Keratinocyte (primary cell): ENCODE measurements at places on chromosomes 7 and 10. TPM values are rescaled to one million over a fixed set of nuclear protein-coding genes. Genes with fewer than 3 reads are reported as not detected.

GRCh38 chr7:20305726-20306125 lies 25.0 kb upstream of the ITGB8 start:
- no peaks in the 10 kb centered on the region for H3K36me3 ChIP-seq
- no peak overlapping the region for H3K4me3 ChIP-seq
- no peak overlapping the region for H3K27ac ChIP-seq
- no peaks in the 10 kb centered on the region for H3K27me3 ChIP-seq
- H3K4me1 ChIP-seq: peaks cover 5% of the 10 kb centered on the region

- H3K27ac ChIP-seq: no peak overlapping the region
- no peak overlapping the region for H3K4me3 ChIP-seq
- no peaks in the 10 kb centered on the region for H3K27me3 ChIP-seq
- H3K36me3 ChIP-seq: peaks cover 2% of the 10 kb centered on the region
- H3K4me1 ChIP-seq: peaks cover 3% of the 10 kb centered on the region
Measured at GRCh38 chr10:84429926-84430520, 101.6 kb downstream of the CCSER2 start.

DNA sequence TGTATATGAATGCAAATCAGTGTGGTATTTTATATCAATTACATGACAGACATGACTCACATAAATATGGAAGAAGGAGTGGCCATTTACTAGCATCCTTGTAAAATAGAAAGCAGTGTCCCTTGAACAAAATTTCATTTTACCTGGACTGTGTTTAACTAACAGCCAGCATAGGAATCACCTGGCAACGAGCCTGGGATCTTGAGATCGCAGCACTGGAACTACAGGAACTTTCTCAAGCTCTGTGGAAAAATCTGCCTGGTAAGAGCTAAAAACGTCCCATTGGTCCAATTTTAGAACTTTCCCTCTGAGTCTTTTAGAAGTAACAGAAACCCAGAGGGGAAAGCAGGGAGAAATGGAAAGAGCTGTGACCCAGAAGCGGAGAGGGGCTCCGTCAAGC lies 68.9 kb upstream of the AMPH start:
- H3K4me1 ChIP-seq: no peaks in the 10 kb centered on the region
- no peak overlapping the region for H3K4me3 ChIP-seq
- H3K36me3 ChIP-seq: no peaks in the 10 kb centered on the region
- H3K27me3 ChIP-seq: no peaks in the 10 kb centered on the region
- H3K27ac ChIP-seq: no peak overlapping the region

HKDC1 gene
- polyA plus RNA-seq: 0.33 to 0.37 TPM (median 0.36 TPM) in 3 replicates

DNA sequence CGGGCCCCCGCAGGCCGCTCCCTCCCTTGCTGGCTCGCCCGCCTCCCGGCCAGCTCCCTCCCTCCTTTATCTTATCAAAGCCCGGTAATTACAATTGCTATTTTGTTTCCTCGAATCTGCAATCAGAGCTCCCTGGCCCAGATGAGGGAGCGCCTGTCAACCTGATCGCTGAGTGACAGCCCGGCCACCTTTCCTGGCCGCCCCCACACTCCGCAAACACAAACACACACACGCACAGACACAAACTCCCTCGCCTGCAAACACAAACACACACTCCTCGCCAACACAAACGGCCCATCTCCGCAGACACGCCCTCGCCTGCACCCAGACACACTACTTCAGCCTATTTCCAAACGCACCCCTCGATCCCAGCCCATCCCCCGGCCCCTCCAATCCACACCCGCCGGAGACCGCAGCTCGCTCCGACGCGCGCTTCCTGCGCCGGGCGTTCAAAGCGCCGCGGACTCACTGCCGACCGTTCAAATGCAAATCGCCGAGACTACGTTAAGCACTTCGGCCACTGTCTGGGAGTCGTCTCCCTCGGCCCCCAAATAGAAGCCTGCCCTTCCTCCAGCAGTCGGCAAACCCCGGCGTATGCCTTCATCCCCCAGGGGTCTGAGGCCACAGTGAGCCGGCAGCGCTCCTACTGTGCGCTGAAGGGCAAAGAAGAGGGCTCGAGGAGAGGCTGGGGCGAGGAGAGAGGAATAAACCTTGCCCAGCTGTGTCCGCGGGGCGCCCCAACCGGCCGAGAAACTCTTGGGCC lies 3.0 kb upstream of the FGF8 start:
- DNase-seq: no peak
- H3K4me3 ChIP-seq: peak overlapping the region; percentile 56
- H3K36me3 ChIP-seq: peaks cover 10% of the 10 kb centered on the region
- H3K4me1 ChIP-seq: peaks cover 46% of the 10 kb centered on the region
- H3K27me3 ChIP-seq: peaks cover 39% of the 10 kb centered on the region
- H3K27ac ChIP-seq: no peak overlapping the region

DNA sequence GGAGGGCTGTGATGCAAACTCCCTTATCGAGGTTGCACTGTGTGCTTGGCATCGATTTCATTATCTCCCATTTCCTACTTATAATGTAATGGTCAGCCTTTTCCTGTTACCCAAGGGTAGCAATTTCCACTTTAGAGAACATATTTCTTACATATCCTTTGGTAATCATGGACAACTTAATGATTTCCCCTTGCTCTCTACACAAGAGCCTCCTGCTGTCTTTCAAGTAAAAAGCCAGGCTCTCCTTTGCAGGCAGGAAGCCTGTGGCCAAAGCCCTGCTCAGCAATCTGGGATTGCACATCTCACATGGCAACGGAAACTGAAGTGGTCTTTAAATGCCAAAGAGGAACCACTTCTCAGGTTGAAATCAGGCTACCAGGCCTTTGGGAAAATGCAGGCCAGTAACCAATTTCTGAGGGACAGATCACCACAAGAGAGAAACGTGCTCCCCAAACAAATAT lies 86.7 kb upstream of the IKZF1 start:
- no peaks in the 10 kb centered on the region for H3K4me1 ChIP-seq
- no peaks in the 10 kb centered on the region for H3K27me3 ChIP-seq
- H3K4me3 ChIP-seq: no peak overlapping the region

GRCh38 chr10:62643606-62644587 lies 160.6 kb upstream of the ADO start:
- H3K27ac ChIP-seq: no peak overlapping the region
- no peaks in the 10 kb centered on the region for H3K36me3 ChIP-seq
- no peak for DNase-seq
- no peak overlapping the region for H3K4me3 ChIP-seq
- H3K27me3 ChIP-seq: no peaks in the 10 kb centered on the region

C7orf57 gene
- 0.22 to 0.60 TPM (median 0.39 TPM) in 3 replicates for polyA plus RNA-seq

DNA sequence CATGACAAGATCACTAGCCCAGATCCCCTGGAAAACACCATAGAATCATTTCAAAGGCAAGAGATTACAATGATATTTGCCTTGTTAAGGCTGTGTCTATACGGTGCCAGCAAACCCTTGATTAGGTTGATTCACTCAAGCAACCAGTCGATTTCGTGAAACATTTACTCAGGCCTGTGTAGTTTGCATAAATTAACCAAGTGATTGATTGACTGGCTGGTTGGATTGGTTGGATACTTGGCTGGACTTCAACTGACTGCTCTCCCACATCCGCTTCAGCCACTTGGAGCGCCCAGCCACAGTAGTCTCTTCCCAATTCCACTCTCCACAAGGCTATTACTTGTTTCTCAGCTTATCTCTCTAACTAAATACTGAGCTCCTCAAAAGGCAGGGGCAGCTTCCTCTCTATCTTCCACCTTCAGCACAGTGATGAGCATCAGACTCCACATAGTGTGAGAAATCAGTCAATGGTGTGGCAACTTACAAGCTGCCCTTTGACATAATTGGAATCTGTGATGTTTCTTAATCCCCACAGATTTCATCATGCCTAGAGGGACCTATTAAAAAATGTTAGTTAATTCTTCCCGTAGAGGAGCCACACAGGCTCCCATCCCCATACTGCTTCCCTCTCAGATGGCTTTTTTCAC lies 217.4 kb downstream of the GRM8 start:
- H3K4me1 ChIP-seq: no peaks in the 10 kb centered on the region
- no peak for DNase-seq
- H3K4me3 ChIP-seq: no peak overlapping the region
- no peaks in the 10 kb centered on the region for H3K27me3 ChIP-seq

IFIT3 gene
- 30.2 to 83.1 TPM (median 42.6 TPM) in 3 replicates for polyA plus RNA-seq

DNA sequence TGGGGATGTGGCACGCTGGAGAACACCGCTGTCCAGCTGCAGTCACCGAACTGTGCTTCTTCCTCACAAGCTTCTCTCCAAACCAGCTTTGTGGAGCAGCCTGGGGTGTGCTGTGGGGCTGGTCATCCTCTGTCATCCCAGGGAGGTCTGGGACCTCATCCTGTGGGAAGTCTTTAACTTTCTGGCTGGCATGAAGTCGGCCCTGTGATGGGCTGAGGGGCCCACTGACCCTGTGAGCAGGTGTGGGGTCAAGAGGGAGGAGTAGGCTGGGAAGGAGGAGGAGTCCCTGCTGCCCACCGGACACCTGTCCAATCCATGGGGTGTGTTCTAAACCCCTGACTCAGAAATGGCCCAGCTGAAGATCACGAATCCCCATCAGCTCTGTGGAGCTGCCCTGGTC lies 136.2 kb upstream of the SHH start:
- H3K27me3 ChIP-seq: no peaks in the 10 kb centered on the region
- no peak for DNase-seq

NOLC1 gene
- 76.2 to 195 TPM (median 126 TPM) in 3 replicates for polyA plus RNA-seq

DNA sequence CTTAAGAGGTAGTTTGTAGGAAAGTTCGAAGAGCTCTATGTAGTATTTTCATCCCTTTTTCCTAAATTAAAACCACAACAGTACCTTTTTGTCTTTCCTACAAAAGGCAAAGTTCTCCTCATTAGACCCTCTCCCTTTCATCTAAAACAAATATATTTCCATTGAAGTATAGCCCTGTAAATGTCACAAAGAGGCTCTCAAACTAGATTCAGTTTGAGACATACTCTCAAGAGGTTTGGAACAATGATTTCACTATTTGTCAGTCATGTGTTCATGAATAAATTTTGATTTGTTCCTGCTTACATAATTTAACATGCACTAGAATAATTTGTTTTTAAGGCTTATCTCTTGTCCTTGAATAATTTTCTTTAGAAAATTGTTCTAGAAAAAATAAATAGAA lies 12.2 kb downstream of the TAS2R16 start:
- H3K4me3 ChIP-seq: no peak overlapping the region
- no peaks in the 10 kb centered on the region for H3K36me3 ChIP-seq
- no peak for DNase-seq
- no peaks in the 10 kb centered on the region for H3K4me1 ChIP-seq
- H3K27me3 ChIP-seq: no peaks in the 10 kb centered on the region

DNA sequence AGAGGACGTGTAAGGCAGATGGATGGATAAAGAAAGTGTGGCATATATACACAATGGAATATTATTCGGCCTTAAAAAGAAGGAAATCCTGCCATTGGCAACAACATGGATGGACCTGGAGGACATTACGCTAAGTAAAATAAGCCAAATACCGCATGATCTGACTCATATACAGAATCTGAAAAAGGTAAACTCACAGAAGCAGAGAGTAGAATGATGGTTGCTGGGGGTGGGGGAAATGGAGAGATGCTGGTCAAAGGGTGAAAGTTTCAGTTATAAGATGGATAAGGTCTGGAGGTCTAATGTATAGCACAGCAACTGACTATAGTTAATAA lies 36.3 kb downstream of the AFAP1L2 start:
- no peaks in the 10 kb centered on the region for H3K27me3 ChIP-seq
- DNase-seq: no peak
- peaks cover 28% of the 10 kb centered on the region for H3K4me1 ChIP-seq

DNA sequence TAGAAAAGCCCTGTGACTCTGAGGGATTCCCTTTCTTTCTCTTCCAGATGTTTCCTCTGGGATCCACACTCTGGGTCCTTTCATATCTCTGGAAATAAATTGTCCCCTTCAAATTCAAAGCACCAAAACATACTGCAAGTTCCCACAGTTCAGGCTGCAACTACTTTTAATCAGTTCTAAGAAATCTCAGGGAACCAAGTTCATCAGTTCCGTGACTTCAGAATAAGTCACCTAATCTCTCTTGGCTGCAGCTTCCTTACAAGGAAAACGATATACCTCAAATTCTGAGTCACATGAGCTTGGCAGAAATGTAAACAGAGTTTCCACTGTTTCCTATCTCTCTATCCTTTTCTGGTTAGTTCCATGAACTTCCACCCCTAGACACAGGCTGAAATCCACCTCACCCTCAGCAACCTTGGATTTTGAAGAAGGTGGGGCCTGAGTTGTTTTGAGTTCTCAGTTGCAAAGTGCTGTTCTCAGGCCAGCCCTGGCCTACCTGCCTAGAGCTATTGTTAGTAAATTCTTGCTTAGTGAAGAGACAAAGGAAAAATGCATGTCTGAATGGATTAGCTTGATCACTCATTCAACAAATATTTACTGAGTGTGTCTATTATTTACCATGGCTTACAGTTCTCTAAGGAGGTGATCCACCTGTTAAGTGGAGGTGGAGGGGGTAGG lies 59.3 kb upstream of the IL6 start:
- peak; percentile 72 for DNase-seq
- no peak overlapping the region for H3K4me3 ChIP-seq
- peaks cover 39% of the 10 kb centered on the region for H3K4me1 ChIP-seq
- no peaks in the 10 kb centered on the region for H3K27me3 ChIP-seq

CCDC136 gene
- 0.84 to 1.6 TPM (median 1.5 TPM) in 3 replicates for polyA plus RNA-seq
